ENCODE measurements at places on chromosomes 2 and 18.

DNA sequence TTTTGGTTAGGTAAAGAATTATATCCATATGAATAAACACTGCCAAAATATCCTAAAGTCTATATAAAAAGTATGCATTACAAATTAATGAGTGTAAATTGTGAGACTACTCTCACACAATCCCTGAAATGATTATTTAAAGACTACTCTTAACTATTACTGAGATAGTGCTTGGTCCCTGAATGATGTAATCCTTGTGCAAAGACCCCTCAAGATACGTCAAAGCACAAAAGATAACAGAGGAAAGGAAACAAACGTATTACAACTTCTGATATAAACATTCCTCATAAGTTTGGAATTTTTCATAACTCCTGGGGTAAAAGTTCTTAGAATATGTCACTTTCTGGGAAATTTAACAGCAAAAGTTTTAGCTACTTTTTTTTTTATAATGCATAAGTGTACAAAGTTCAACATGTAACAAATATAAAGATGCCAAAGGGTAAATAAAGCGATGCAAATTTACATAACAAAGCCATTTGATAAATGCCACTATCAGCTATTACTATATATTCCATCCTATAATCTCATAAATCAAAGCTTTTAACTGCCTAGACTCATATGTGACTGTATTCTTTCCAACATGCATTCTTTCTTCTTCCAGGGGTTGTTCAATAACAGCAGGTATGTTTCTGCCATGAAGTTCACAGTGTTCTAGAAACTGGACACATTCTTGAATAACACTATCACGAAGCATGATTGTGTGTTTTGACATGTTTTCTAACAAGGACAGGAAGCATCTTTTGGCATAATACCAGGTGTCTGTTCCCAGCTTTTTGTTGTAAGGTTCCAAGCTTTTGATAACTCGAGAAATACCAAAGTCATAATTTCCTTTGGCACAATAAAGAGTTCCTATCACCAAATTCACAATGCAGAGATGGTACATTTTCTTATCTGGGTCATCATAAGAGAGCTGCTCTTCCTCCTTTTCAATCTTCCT, 158.0 kb downstream of the AGPS start:
- no peak for DNase-seq

DNA sequence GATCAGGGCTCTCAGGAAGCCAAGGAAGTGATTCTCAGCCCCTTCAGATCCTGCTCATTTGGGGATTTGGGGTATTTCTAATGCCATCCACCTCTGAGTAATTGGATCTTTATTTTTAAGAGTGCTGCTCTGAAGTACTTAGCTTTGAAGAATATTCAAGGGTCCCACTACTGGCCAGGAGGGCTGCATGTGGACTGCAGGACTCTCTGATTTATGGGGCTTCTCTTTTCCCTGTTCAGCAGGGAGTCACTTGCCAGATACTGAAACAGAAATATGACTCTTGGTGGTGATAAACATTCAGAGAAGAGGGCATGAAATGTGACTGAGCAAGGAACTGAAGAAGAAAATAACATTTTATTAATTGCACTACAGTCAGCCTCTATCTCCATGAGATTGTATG, 138.5 kb downstream of the MTX2 start:
- no peak for DNase-seq

DNA sequence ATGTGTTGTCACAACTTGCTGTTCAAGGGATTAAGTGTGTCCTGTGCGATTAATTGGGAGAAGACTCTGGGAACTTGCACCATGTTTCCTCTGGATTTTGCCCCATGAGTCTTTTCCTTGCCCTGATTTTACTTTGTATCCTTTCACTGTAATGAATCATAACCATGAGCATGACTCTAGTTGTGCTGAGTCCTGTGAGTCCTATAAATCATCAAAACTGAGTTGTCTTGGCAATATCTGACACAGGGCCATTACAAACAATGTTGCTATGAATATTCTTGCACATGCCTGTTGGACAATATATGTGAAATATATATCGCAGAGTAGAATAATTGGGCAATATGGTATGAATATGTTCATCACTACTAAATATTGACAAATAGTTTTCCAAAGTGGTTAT, 56.5 kb upstream of the COL5A2 start:
- DNase-seq = no peak

DNA sequence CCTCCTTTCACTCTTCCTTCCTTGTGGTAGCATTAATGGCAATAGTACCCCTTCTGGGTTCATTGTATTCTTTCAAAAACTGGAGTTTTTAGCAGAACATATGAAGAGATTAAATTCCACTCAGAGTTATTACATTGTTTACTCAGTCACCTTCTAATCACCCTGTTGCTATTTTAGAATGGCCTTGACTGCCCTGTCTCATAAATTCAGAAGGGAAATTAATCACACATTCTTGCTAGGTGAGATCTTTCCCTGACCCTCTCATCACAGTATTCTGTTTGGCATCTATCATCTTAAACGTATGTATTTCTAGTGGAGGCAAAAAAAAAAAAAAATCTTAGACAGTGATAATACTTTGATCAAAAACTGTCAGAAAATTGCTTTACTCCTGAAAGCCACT, 760.4 kb downstream of the ADCYAP1 start:
- DNase-seq = no peak

GRCh38 chr2:98772536-98772935, 41.6 kb upstream of the MGAT4A start:
- DNase-seq = no peak

- no peak for DNase-seq
Measured at GRCh38 chr2:138829326-138829919, 49.2 kb upstream of the NXPH2 start.

- DNase-seq = no peak
Measured at GRCh38 chr18:22253676-22254075, 84.3 kb downstream of the GATA6 start.

GRCh38 chr2:226215902-226216503, 583.6 kb downstream of the IRS1 start:
- no peak for DNase-seq

DNA sequence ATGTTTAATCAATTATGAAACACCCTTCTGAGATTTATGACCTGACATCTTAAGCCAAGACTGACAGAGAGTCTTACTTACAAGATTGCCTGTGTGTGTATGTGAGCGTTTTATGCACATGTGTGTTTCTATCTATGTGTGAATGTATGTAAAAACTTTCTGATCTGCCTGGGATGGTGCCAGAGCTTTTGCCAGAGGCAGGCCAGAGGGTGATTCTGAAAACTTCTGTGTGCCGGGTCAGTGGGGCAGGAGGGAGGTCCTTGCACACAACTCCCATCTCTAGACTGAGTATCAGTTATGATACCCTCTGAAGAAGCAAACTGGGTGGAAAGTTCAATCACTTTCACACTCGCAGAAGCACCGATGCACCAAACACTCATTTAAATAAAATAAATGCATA, 335.0 kb upstream of the NT5C1B start:
- DNase-seq = no peak

DNA sequence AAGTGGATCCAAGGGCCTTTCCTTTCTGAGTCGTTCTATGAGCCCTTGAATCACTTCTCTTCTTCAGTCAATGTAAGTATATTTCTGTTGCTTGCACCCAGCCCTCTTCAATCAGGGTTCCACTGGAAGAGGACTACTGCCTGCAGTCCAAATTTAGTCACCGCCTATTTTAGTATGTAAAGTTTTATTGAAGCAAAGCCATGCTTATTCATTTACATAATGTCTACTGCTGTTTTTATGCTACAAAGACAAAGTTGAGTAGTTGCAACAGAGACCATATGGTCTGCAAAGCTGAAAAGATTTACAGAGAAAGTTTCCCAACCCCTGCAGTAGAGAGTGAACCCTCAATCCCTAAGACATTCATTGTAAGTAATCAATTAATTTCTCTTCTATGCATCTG, 332.5 kb upstream of the TNP1 start:
- no peak for DNase-seq

DNA sequence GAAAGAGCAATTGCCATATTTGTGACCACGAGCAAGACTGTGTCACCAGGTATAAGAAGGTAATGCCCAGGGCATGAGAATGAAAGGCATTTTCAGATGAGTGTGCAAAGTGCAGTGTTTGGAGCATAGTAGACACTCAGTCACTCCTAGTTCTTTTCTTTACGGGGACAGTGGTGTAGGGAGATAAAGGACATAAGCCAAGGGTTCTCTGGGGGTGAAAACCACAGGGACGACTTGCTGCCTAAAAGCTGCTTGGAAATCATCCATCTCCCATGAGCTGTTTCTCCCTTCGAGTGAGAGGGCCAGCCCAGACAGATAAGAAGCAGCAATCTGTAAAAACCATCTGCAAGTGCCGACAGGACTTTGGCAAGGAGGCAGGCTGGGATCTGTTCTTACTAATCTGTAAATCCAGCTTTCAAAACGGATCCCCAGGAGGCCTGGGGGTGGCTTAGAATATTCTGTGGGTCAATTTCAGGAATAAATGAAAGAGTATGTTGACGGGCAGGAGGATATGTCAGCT, 221.6 kb downstream of the LPIN1 start:
- no peak for DNase-seq

- no peak for DNase-seq
Measured at GRCh38 chr2:161650116-161651015, 26.1 kb downstream of the SLC4A10 start.

GRCh38 chr2:232085164-232085563, 123.7 kb downstream of the DIS3L2 start:
- no peak for DNase-seq

GRCh38 chr2:201779901-201780673, 646 bp downstream of the ALS2 start:
- DNase-seq = no peak

DNA sequence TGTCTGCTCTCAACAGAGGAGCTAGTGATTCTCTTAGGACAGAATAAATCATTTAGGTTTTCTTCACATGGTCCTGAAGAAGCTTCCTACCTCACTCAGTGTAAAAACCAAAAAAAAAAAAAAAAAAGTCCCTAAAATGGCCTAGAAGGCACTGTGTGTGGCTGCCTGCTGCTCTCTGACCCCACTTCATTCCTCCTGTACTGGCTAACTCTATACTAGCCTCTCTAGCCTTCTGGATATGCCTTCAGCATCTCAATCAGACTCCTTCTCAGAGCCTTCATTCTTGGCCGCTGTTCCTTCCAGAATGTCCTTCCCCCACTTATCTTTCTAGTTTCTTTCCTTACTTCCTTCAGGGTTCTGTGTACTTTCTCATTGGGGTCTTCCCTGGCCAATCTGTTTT, 82.1 kb downstream of the CERS6 start:
- DNase-seq = no peak

DNA sequence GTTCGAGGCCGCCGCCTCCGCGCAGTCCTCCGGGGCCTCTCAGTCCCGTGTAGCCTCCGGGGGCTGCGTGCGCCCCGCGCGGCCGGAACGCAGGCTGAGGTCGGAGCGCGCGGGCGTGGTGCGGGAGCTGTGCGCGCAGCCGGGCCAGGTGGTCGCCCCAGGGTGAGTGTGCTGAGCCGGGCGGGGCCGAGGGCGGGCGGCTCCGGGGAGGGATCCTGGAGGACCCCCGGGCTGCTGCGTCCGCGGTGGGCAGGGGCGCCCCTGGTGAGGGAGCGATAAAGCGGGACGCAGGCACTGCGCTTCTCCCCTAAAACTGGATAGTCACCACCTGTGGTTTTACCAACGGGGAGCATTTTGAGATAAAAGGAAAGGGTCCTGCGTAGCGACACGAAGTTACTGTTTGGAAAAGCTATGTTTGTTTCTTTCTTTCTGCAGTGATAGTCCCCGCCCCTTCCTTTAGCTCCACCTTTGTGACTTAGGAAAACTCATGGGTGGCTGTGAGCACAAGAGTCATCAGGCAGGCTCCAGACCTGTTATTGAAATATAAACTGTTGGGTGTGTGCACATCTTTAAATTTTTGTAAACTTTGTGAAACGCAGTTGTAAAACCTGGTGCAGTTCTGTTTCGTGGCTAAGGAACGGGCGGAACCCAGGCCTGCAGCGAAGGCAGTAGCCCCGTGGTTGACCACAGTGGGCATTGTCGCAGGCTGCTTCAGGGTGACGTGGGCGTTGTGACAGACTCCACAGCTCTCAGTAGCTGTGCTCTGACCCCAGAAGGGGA, 687 bp downstream of the CTDP1 start:
- no peak for DNase-seq

DNA sequence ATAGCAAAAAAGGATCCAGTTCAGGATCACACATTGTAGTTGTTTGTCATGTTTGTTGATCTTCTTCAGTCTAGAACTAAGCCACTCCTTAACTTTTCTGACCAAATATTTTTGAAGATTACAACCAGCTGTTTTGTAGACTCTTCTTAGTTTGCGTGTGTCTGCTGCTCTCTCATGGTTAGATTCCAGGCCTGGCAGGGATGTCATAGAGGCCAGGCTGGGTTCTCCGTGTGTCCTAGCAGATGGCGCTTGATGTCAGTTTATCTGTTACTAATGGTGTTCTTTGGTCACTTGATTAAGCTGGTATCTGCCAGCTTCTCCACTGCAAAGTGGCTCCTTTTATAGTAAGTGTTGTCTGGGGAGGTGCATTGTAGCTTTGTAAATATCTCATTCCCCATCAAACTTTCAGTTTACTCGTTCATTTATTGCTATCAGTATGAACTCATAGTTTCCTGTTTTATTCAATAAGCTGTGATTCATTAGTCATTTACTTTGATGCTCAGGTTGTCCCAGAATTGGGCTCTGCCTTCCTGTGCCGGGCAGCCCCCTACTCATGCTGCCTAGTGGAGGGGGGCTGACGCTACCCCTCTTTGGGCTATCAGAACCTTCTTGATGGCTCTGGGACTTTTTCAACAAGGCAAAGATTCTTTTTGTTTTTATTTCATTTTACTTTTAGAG, 42.1 kb downstream of the GRHL1 start:
- no peak for DNase-seq

DNA sequence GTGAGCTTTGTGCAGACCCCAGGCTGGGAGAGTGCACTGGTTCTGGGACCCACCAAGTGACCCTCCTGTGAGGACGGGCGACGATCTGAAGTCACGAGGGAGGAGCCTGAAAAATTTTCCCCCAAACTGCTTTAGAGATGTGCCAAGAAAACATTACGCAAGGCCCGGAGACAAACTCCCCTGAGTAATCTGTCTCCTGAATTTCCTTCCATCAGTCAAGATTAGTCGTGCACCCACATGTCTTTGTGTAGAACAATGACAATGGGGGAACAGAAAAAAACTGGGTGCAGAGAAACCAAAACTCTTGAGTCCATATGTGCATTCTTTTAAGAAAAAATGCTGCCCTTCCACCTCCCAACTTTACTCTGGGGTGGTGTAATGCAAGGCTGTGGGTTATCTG, 12.6 kb upstream of the NCK2 start:
- no peak for DNase-seq

GRCh38 chr18:58604311-58604710, 24.6 kb downstream of the ALPK2 start:
- no peak for DNase-seq

- DNase-seq = no peak
Measured at GRCh38 chr2:152846697-152847470, 128.5 kb downstream of the ARL6IP6 start.

DNA sequence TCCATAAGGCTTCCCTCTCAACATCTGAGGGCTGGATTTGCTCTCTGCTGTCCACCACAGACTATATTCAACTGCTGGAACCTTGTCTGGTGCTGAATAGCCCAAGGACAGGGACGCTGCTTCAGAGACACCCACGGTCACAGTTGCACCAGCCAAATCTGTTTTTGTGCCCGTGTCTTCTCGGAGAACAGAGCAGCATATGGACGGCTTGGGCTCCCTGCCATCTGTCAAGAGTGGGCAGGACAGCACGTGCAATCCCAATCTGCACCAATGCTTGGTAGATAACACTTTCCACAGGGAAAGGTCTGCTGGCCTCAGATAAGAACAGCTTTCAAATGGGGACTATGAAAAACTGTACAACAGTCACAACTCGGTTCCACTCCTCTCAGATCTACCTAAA, 466.1 kb downstream of the TGIF1 start:
- DNase-seq = no peak

All from NCI-H187 (cell line).